ENCODE measurements at places on chromosomes 11 and 22.

DNA sequence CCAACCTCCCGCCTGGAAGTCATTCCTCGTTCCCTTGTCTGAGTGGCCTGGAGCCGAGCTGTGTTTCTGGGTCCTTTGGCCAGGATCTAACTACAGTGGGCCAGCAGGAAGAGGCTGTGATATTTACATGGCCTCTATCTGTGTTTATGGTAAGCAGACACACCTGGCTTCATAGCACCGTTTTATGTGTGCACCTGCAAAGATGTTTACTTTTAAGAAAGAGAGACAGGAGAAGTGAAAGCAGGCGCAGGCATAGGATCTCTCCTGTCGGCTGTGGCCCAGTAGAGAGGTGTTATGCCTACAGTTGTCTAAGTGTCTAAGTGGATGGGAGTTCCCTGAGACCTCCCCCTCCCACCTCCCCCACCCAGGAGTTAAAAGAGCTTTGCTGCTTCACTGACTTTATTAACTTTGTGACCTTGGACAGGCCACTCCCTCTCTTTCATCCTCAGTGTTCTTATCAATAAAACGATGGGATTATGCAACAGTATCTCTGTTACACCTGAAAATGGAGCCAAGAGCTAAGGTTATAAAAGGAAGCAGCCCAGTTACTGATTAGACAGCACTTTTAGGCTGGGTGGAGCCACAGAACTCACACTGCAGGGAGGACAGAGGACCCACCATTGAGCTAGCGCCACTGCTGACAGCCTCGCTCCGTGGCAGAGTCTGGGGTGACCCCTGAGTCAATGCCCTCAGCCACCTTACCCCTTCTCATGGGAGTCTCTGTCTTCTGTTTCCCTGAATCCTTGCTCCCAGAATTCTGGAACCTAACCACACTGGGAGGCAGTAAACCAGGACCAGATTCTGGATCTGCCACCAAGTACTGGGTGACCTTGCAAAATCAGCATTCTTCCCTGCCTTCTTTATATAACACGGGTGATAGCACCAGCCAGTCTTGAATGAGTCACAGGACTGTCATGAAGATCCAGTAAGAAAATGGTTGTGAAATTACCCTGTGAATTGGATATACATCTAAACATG lies 22.0 kb downstream of the ST14 start:
- no peak for DNase-seq

DNA sequence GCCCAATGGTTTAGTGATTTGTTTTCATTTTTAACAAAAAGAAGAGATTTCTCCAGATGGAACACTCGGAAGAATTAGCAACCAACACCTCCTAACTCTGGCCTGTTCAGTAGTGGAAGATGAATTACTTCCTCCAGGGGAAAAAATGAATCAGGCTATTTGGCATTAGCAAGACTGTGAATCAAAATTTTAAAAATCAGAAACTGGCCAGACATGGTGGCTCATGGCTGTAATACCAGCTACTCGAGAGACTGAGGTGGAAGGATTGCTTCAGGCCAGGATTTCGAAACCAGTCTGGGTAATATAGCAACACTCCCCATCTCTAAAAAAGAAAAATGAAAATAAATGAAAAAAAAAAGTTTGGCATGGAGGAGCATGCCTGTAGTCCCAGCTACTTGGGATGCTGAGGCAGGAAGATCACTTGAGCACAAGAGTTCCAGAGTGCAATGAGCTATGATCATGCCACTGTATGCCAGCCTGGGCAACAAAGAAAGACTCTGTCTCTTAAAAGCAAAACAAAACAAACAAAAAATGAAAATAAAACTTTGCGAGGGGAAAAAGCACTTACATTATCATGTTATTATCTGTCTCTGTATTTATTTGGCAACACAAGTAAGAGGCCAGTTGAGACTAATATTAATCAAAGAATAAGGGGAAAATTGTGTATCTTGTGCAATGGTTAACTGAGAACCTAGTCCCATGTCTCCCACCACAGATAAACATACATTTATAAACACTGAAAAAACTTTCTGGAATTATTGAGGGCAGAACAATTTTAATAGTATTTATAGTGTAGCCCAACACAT lies 796.3 kb upstream of the ANO3 start:
- no peak for DNase-seq

GRCh38 chr11:113906038-113906437 lies 1.4 kb downstream of the HTR3B start:
- DNase-seq = no peak

GRCh38 chr22:24216541-24217209 lies 28.2 kb downstream of the GGT5 start:
- no peak for DNase-seq

GRCh38 chr11:32267679-32268187 lies 167.6 kb downstream of the WT1 start:
- DNase-seq = no peak

DNA sequence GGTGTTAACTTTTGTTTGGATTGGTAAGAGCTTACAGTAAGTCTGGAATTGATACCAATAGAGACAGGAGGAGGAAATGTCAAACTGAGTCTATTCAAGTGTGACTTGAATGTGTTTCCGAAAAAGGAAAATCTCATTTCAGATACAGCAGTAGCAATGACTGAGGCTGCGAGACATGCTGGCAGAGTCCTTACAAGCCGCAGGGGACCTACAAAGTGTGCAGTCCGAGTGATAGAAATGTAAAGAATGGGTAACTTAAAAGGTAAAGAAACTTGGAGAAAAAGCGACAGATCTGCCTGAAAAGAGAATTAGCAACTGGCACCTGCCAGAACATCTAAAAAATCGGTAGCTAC lies 444 bp downstream of the CWF19L2 start:
- DNase-seq = peak; percentile 29

DNA sequence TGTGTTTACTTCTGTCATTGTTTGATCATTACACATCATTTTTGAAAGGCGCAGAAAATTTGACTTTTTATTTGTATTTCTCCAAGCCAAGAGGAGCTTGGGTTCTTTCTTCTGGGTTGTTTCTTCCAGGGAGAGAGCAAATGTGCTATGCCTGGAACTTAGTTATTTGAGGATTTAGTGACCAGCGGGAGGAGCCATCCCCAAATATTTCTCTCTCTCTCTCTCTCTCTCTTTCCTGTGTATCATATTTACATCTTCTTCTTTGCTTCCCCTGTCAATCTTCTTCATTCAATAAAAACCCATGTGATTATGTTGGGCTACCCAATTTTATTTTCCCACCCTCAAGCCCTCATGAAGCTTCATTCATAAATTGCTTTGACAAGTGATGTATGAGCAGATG lies 534.5 kb downstream of the LRRC4C start:
- no peak for DNase-seq

DNA sequence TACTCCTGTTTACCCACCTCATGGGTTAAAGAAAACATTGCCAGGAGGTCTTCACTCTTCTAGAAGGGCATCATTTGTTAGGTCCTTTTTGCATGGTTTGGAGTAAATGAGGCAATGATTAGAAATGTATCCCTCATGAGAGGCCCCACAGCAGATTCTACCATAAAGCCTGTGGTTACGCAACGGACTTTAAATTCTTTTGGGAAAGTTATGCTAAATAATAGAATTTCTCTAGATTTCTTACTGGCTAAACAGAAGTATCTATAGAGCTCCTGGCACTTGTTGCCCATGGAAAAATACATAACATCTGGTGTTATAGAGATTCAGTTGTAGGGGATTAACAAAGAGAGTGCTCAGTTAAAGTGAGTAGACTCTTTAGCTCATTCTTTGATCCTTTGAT lies 15.1 kb upstream of the ATXN10 start:
- DNase-seq = no peak

- no peak for DNase-seq
Measured at GRCh38 chr11:83302151-83302550, 16.0 kb upstream of the CCDC90B start.

- DNase-seq = no peak
Measured at GRCh38 chr11:10328314-10329098, 23.6 kb downstream of the ADM start.

- no peak for DNase-seq
Measured at GRCh38 chr22:38088629-38089473, 4.9 kb upstream of the SLC16A8 start.

DNA sequence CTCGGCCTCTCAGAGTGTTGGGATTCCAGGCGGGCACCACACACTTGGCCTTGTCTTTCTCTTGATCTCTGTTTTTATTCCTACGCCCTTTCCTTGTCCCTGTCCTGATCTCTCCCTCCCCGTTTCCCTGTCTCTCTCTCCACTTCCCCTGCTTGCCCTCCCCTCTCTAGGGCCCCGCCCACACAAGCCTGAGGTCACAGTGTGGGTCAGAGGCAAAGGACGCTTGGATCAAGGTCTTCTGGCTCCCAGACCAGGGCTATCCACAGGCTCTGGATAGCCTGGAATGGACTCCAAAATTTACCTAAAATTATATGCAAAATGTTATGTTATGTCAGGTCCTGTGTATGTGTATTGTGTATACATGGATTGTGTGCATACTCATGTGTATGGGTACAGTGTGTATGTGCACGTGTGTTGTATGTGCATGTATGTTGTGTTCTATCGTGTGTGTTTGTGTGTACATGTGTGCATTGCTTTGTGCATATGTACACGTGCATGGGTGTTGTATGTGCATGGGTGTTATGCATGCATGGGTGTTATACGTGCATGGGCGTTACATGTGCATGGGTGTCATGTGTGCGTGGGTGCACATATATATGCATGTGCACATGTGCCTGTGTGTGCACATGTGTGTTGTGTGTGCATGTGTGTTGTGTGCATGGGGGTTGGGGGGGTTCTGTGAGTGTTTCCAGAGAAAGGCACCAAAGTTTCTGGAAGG lies 38.3 kb downstream of the TP53I11 start:
- DNase-seq = no peak

All from T-helper 2 cell (primary cell).